Stimulated activated CD8-positive, alpha-beta memory T cell treated with anti-CD3 and anti-CD28 coated beads, Interleukin-4, amount 100 ng/mL, for 4 hours (primary cell): ENCODE measurements at places on chromosomes 4 and X.

DNA sequence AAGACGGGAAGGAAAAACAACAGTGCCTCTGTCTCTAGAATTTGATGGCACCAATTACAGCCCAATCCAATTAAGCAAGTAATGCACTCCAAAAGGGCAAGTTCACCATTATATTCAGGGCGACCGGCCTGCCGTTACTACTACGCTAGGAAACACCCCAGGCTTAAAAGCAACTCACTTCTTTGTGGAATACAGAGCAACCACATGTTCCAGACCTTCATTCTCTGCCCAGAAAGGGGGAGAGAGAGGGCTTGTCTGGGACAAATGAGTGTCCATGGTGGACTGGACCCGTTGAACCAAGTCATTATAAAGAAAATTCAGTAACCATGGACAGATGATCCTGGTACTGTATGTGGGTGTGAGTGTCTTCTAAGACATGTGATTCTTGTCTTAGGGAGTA is 1.6 kb downstream of the KDR start:
- DNase-seq = no peak

GRCh38 chrX:19695884-19696283 is 180.6 kb upstream of the MAP3K15 start:
- no peak for DNase-seq

DNA sequence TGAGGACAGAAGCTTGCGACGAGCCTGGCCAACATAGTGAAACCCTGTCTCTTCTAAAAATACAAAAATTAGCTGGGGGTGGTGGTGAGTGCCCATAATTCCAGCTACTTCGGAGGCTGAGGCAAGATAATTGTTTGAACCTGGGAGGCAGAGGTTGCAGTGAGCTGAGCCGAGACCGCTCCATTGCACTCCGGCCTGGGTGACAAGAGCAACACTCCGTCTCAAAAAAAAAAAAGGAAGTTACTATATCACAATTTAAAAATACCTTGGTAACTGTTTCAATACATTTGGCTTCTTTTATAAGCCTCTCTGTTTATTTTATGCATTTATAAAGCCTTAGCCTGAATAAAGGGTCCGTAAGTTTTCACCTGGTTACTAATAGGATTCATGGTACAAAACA is 46.6 kb upstream of the CHRNA9 start:
- DNase-seq = no peak

- DNase-seq = no peak
These were observed 124.7 kb upstream of the CPEB2 start for GRCh38 chr4:14877246-14878225.

DNA sequence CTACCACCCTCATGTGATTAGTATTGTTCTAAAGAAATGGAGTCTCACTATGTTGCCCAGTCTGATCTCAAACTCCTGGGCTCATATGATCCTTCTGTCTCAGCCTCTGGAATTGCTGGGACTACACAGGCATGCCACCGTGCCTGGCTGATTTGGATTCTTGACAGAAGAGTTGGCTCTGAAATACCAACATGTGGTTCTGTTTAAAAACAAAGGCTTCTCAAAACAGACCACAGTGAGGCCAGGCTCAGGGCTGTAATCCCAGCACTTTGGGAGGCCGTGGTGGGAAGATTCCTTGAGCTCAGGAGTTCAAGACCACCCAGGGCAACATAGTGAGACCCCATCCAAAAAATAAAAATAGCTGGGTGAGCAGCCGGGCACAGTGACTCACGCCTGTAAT is 126.7 kb downstream of the DHRSX start:
- DNase-seq = no peak

GRCh38 chr4:128751354-128751753 is 58.1 kb upstream of the JADE1 start:
- no peak for DNase-seq

DNA sequence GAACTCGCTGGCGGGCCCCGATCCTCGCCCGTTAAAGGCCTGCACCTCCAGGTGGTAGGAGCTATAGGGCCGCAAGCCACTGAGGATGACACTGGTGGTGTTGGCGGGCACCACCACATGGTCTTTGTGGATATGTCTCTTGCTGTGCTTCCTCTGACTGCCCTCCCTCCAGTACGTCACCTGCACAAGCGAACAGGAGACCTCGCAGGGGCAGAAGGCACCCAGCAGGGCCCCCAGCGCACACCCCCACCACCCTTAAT is 20.7 kb downstream of the L1CAM start:
- no peak for DNase-seq

DNA sequence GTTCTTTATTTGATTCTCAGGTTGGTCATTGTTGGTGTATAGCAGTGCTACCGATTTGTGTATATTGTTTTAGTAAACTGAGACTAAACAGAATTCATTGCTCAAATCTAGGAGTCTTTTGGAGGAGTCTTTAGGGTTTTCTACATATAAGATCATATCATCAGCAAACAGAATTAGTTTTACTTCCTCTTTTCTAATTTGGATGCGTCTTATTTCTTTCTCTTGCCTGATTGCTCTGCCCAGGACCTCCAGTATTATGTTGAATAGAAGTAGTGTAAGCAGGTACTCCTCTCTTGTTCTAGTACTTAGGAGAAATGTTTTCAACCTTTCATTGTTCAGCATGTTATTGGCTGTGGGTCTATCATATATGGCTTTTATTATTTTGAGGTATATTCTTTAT is 92.6 kb downstream of the IQCM start:
- no peak for DNase-seq

DNA sequence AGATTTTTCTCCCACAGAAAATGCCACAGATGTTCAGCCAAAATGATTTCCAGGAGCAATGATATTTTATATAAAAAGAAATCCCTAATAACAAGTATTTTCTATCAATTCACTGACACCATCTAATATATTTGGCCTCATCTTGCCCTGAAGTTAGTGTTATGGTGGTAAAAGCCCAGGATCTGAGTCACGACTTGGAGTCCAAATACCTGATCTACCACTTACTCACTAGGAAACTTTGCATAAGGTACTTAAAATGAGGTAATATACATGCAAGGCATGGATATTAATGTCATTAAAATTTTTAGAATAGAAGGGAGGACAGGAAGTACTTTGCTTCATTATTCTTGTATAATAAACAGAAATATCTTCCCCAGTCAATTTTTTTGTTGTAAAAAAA is 16.3 kb downstream of the PPP3CA start:
- no peak for DNase-seq

GRCh38 chr4:138204507-138204906 is 37.6 kb downstream of the SLC7A11 start:
- DNase-seq = no peak

GRCh38 chr4:105598787-105599186 is 46.4 kb downstream of the ARHGEF38 start:
- no peak for DNase-seq

DNA sequence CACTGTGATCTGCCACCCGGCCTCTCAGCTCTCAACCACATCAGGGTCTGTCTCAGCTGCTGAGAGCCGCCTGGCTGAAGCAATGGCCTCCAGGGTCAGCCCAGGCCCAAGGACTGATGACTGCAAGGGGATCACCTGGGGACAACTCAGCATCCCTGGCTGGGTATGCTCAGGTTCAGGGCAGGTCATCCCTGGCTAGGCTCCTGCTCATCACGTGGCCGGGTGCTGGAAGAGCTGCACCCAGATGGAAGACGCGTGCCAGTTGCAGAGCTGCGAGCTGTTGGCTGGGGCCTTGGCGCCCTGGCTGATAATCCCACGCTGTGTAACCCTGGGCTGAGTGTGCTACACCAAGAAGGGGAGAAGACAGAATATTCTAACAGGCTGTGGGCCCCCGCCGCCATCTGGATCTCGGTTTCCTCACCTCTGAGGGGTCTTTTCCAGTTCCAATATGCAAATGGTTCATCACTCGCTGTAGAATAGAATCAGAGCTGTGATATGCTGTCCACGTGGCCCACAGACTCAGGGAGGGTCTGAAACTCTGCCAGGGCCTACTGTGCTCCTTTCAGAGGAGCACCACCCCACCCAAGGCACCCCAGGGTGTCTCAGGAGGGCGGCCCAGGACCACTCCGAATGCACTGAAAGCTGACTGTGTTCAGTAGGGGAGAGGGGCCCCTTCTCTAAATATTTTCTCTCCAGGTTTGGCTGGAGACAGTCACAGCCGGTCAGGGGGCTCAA is 338.8 kb downstream of the BCOR start:
- no peak for DNase-seq

DNA sequence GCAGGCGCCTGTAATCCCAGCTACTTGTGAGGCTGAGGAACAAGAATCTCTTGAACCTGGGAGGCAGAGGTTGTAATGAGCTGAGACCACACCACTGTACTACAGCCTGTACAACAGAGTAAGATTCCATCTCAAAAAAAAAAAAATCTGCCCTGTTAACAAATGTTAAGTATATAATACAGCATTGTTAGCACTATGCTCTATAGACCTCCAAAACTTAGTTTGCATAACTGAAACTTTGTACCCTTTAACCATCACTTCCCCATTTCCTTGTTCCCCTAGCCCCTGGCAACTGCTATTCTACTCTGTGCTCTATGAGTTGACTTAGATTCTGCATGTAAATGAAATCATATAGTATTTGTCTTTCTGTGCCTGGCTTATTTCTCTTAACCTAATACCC is 76.7 kb downstream of the TAB3 start:
- no peak for DNase-seq

GRCh38 chr4:26701786-26702227 is 117.9 kb downstream of the TBC1D19 start:
- DNase-seq = no peak

DNA sequence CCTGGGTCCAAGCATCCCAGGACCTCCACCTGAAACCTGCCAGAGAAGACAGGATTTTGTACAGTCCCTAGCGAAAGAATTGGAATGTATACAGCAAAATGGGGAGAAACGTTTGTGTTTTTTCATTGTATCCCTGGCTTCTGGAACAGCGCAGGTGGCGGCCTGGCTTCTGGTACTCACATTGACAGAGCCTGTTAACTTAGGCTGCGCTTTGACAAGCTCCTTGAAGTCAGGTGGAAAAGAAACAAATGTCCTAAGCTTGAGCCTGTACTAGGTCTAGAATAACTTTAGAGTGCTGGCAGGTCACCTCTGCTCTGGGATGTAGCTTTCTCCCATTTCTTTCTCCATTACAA is 343.7 kb upstream of the KLF3 start:
- DNase-seq = no peak

DNA sequence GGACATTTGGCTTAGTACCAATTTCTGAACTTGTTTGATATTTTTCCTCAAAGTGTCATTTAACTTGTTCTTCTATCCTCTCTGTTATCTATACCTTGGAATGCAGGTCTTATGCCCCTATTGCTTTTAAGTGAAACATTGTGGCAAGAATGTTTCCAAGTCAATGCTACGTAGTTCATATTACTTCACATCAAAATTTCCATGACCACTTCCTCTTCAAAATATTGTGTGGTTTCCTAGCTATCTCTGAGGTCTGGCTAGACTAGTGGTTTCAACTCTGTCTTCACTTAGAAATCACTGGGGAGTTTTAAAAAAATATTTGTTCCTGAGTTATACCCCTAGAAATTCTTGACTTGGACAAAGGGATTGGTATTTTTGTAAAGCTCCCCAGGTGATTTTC is 20.2 kb upstream of the RASGEF1B start:
- DNase-seq = no peak

DNA sequence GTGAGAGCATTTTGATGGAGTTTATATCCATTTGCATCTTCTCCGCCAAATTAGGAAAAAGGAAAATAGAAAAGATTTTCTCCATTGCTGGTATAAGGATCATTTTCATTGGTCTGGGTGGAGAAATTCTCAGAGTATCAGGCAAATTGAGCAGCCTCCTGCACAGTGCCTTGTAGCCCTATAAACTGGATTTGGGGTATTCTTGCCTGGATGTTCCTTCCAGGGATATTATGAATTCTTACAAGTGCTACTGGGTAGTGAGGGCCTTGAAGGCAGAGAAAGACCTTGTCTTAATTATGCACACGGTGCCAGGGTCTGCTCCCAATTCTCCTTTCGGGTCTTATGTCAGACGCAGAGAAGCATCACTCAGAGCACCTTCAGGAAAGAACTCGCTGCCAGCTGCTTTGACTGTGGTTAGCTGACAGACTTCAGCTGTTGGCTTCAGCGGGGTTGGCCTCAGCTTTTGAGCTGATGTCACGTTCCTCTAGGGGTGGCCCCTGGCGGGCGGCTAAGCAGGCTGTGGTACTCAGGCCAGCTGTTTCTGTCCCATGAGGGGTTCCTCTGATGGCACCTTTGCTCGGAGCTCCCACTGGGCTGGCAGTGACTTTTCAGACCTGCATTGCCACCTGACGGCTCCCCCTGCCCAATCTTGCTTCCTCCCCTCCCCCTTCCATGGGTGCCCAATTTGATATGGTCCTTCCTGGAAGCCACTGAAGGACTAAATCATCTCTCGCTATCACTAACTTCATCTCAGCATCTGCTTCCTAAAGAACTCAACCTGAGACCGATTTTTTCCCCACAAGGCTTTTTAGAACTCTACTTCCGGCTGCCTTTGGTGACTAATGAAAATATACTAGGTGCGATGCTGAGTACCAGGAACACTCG is 519.5 kb downstream of the BCOR start:
- peak; percentile 4 for DNase-seq

- DNase-seq = no peak
These were observed 3.8 kb upstream of the OPN1LW start for GRCh38 chrX:154140206-154140605.

GRCh38 chrX:489820-490219 is 103.1 kb upstream of the PPP2R3B start:
- no peak for DNase-seq

- no peak for DNase-seq
These were observed 26.0 kb downstream of the ARL13A start for GRCh38 chrX:100995469-100995868.

GRCh38 chr4:99817309-99817890 is 773 bp downstream of the DAPP1 start:
- DNase-seq = no peak

DNA sequence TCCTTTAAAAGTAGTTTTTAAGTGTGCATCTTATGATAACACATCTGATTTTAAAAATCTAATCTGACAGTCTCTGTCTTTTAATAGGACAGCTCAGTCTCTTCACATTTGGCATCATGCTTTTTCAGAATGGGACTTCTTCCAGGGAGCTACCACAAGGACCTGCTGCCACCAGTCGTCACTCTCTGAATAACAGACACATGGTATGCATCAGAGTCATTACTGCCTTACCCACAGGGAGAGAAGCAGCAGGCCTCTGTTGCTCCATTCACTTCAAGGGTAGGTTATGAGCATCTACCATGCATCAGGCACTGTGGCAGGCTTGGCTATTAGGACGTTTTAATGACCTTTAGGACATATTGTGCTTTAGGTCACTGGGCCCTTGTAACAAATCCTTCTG is 50.0 kb upstream of the AFAP1 start:
- no peak for DNase-seq

GRCh38 chr4:37674439-37674838 is 11.7 kb downstream of the RELL1 start:
- DNase-seq = no peak

GRCh38 chr4:26081795-26082498 is 167.9 kb downstream of the SMIM20 start:
- no peak for DNase-seq
